ENCODE measurements at places on chromosomes 5 and 9.

- no peak for DNase-seq
These were observed 39.3 kb downstream of the EPB41L4A start for GRCh38 chr5:112379542-112380325.

DNA sequence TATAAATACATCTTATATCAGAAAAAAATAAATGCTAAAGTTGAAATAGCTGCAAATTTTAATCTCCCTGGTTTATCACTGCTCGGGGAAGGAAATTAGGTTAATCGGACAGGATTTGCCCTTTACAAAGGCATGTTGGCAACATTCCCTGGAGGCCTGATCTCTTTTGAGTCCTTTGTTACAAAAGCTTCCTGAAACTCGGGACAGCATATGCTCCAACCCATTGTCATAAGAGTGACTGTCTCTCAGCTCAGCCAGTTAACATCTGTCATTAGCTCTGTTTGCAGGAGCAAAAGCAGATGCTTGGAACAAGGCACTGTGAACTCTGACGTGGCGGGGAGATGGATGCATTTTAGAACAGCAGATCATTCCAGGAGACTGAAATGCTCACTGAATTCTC, 80.6 kb downstream of the MYO10 start:
- no peak for DNase-seq

GRCh38 chr5:162473041-162473714, 405.6 kb downstream of the GABRG2 start:
- no peak for DNase-seq

- DNase-seq: peak; percentile 37
These were observed 9.7 kb downstream of the LECT2 start for GRCh38 chr5:135944967-135945560.

DNA sequence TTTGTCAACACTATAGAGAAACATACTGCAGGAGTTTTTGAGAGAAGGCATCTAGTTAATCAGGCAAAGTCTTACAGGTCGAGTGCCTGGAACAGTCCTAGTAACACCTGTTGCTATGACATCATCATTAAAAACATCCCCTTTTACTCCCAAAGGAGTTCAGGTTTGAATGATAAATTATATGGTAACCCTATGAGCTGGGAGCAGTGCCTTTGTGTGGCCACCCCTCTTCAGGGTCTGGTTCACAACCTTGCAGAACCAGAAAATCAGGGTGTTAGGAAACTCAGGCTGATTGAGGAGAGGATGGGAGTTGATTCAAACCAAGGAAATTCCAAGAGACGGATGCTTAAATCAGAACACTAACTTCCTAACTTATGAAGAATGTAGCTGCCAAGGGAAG, 179.1 kb upstream of the RASEF start:
- DNase-seq: no peak

GRCh38 chr9:120394058-120394669, 185.8 kb downstream of the CDK5RAP2 start:
- peak; percentile 74 for DNase-seq

DNA sequence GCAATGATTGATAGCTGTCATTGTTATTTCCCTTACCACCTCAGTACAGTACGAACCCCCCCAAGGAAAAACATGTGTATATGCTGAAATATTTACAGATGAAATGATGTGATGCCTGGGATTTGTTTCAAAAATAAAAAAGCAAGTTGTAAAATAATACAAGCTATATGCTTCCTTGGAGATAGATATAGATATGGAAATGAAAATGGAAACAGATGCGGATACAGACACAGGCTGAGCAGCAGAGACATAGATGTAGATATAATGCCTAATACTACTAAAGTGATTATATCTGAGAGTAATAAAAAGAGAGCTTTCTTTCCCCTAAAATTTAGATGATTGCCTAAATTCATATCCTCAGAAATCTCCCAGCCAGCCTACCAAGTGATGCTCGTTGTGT, 127.5 kb upstream of the TNPO1 start:
- no peak for DNase-seq

DNA sequence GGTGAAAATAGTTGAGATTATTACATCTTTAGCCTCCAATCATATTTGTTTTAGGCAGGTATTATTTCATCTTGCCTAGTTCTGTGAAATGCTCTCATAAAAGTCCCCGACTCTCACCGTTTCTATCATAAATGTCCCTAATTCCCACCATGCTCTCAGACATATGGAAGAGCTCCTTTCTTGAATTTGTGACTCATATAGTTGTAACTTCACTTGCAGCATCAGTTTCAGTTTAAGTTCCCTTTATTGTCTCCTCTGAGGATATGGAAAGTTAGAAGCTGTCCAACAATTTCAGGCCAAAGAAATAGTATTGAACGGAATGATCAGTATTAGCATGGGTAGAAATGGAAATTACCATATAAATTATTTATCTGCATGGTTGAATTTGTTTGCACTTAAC, 187.5 kb upstream of the NR4A3 start:
- DNase-seq: no peak

DNA sequence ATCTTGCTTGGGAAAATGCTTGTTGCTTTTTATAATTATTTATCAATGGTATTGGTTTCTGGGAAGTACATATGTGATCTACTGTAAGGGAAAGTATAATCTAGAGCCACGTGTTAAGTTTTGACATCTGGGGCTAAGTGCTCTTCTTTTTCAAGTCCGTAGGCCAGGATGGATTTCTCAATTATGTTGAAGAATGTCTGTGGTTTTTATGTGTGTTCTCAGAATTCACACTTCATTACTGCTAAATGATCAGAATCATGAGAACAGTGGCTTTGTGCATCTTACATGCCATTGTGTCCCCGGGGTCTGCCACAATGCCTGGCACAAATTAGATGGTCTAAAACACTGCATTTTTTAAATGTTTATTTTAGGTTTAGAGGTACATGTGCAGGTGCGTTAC, 14.5 kb upstream of the AUH start:
- DNase-seq: no peak

DNA sequence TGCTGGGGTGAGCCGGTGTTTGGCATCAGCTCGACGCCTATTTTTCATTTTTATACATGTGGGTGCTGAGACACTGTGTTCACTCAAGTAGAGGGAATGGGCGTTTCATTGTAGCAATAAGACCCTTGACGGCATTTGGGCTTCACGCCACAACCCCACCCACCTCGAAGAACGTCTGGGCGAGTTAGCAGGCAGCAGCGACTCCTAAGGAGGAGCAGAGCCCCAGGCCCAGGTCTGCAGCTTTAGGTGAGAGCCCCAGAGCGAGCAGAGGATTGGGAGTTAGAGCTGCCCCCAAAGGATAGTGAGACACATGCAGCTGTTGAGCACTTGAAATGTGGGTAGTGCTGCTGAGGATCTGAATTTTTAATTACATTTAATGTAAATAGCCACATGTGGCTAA, 1.6 kb upstream of the ZFP62 start:
- DNase-seq: no peak

GRCh38 chr9:86043999-86044398, 55.4 kb downstream of the GOLM1 start:
- no peak for DNase-seq

- DNase-seq: peak; percentile 20
These were observed 40.4 kb downstream of the SAR1B start for GRCh38 chr5:134592141-134592746.

DNA sequence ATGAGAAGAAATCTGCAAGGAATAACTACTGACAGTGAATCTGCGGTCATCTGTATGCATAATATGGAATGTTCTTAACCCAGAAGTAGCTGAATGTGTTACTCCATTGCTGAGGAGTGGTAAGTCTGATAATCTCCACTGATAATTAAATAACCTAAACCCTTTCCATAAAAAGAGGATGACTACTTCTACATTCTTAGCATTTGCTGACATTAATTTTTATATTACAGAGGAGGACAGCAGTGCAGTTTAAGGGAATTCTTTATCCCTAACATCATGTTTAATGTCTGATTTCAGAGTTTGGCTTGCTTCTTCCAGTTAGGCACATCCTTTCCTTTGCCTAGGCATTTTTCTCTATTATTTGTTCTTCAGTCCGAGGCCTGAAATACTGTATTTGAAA, 52.2 kb downstream of the CDC42SE2 start:
- no peak for DNase-seq

DNA sequence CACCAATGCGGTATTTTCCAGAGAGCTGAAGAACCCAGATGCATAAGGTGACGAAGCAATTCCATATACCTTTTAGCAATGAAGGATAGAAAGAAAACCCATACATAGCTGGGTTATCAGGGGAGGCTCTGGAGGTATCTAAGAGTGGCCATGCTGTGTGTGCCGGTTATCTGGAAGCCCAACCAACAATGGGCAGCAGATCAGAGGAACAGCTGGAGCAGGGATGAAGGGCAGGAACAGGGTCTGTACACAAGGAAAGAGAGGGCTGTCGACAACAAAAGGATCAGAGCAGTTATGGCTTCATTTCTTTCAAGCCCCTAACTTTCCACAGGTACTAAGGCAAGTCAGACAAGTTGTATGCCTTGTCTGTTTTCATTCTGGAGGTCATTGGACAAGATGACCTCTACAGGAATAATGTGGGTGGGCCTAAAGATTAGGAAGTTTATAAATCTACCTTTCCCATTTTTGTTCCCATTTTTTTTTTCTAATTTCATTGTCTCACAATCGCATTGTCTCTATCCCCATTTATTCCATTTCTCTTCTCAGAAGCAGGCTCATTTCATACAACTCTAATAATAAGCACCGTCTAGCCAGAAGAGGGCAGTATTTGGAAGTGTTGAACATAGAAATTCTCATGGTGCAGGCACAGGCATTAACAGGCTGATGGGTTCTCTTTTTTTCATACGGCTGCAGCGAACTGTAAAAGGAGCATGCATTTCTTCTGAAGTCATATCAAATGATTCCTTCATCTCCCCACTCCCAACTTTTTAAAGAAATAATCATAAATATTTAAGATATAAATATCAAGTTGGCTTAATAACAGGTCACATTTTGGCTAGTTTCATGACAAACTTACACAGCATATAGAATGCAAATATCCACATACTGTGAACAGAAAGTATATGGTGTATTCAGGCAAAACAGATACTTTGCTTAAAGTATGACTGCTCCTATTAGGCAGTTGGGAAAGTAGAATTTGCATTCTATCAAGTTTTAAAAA, 63.5 kb downstream of the ZNF474 start:
- peak; percentile 50 for DNase-seq

DNA sequence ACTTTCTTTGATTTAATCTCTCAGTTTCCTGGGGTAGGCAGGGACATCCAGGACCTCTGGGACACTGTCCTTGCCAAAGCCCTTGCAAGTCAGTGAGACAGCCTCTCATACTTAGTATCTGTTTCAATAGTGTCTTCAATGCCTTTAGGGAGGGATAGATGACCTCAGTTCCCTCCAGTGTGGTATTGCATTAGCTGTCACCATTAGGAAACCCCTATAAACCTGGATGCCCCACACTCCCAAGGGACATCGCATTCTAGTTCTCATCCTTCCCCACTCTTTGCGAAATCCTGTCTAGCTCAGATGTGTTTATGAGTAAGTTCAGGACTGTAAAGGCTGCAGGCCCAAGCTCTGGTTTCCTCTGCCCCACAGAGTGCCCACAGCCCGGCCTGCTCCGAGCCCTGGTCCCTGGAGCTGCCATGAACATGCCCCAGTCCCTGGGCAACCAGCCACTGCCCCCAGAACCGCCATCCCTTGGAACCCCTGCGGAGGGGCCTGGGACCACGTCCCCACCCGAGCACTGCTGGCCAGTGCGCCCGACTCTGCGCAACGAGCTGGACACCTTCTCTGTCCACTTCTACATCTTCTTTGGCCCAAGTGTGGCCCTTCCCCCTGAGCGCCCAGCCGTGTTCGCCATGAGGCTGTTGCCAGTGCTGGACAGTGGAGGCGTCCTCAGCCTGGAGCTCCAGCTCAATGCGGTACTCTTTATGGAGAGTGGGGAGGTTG, 13.2 kb downstream of the TMEM8B start:
- no peak for DNase-seq

GRCh38 chr9:96040591-96041461, 165.3 kb downstream of the ERCC6L2 start:
- no peak for DNase-seq

GRCh38 chr5:38906503-38906902, 60.7 kb downstream of the OSMR start:
- DNase-seq: no peak

DNA sequence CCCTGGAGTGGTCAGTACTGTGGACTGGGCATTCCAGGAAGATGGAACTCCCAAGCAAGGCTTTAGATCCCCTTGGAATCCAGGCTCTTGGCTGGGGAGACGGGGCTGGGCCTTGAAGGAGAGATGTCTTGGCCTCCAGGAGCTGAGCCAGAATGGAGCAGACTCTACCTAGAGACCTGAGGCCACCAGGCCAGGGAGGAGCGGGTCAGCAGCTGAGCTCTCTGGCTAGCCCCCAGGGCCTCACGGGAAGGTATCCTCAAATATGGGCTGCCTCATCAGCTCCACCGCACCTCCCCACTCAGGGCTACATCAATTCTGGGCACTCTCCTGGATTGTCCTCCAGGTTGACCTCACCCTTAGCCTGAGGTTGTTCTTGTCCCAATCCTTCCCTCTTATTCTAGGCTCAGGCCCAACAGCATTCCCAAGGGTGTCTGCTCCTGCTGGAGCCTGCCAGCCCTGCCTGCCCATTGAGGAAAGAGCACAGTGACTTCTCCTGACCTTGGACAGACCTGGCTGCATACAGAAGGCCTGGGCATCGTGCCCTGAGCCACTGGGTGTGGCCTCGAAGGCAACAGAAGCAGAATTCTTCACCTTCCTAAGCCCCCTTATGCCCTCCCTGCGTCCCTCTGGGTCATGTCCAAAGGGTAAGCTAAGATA, 3.0 kb upstream of the PDLIM4 start:
- no peak for DNase-seq

GRCh38 chr9:33331377-33331891, 41.1 kb downstream of the NFX1 start:
- DNase-seq: no peak

DNA sequence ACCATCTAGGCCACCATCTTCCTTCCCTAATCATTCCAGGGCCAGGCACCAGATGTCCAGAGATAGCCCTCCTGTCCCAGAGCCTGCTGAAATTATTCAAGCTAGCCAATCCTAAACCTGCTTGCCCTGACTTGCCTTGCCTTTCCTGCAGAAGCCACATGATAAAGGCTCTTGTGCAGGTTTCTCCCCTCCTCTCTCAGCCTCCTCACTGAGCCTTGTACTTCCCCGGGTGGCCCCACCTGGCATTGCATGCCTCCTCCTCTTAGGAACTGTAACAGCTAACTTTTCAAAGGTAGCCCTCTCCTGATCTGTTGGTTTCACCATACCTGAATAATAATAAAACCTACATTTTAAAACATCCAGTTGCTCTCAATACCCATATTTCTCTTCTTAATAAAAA, 42.6 kb downstream of the DIRAS2 start:
- DNase-seq: no peak

DNA sequence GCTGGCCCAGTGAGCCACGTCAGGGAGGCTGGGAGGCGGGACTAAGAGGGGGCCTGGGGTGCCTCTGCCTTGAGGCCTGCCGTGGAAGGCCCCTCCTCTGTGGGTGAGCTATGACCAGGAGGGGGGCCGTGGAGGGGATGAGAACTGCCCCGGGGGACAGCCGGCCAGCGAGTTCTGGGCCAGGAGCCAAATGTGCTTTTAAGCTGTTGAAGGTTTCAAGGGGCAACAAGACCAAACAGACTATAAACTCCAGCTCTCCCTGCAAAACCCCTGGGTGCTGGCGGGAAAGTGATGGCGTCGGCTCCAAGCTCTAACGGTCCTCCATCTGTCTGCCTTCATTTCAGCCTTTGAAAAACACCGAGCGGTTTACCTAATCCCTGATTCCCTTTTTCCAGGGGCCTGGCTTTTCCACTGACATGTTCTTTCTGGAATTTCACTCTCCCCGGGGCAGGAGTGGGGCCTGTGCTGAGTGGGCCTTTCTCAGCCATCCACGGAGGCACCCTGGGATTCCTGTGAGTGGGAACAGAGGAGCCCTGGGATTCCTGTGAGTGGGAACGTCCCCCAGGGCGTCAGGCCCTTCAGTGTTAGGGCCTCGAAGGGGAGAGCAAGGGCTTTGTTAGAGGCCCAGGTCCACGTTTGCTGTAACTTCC, 65.6 kb downstream of the COL5A1 start:
- DNase-seq: no peak

All from urothelium cell line (cell line).